ENCODE measurements at places on chromosomes 5 and 9. TPM values are rescaled to one million over a fixed set of nuclear protein-coding genes. Genes with fewer than 3 reads are reported as not detected.

GRCh38 chr5:150619359-150620230, 20.9 kb upstream of the SYNPO start:
- peak; percentile 89 for DNase-seq

DNA sequence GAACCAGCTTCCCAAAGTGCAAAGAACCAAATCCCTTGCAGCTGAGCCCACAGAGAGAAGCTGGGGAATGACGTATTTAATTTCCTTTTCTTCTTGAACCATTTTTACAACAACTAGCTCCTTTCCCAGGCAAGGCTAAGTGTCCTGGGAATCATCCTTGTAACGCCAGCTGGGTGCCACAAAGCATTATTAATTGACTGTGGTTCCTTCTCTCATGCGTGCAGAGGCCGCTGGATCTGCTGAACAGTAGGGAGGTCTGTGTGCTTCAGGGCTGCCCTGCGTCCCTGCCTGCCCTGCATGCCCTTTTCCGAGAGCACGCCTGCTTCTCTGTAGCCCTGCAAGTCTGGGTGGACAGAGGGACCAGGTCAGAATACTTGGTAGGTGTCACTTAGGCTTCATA, 124.1 kb upstream of the OTULINL start:
- peak; percentile 45 for DNase-seq

GRCh38 chr9:15205632-15206420, 101.2 kb downstream of the TTC39B start:
- peak; percentile 20 for DNase-seq

DNA sequence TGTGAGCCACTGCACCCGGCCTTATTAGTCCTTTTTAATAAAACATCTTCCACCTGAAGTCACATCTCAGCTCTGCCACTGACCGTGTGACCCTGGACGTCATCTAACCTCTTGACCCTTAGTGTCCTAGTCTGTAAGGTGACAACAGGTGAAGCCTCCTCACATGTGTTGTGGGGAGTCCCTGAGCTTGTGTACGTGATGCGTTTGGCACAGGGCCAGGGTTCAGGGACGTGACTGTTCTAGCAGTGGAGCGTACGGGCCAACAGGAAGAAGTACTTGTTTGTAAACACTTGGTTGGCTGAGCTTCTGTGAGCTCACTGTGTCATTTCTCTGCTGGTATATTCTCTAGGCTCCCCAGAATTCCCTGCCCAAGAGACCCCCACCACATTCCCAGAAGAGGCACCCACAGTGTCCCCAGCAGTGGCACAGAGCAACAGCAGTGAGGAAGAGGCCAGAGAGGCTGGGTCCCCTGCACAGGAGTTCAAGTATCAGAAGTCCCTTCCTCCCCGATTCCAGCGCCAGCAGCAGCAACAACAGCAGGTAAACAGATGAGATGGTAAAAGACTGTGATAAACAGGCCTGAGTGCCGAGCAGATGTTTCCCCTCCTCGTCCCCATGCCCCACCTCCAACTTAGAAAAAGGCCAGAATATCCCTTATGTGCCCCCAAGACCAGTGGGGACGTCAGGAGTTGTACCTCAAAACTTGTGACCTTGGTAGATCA, 35.3 kb upstream of the POMT1 start:
- DNase-seq = no peak

GRCh38 chr9:70013598-70014196, 30.0 kb upstream of the MAMDC2 start:
- DNase-seq = peak; percentile 95

DNA sequence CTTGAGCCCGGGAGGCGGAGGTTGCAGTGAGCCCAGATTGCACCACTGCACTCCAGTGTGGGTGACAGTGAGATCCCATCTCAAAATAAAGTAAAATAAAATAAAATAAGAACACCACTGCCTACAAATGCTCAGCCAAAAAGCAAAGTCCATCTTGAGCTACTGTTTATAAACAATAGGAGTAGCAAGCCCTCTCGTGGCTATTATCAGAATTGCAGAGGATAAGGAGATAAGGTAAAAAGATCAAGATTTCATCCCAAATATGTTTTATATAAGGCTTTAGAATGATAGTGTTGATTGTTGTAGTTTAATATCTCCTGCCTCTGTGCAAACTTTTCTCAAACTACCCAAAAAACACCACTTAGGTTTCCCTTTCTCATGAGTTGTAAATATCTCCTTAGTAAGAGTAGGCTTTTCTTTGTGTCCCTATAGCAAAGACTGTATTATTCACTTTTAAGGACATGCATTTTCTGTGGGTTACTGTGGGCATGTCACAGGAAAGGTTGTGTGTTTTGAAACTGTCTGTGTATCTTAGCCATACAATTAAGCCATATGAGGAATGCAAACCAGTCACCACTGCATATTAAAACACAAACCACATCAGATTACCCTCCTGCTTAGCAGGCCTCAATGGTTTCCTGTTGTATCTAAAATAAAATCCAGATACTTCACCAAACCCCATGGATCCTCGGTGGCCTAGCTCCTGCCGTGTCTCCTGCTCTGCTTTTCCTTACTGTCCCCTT, 31.8 kb upstream of the CKS2 start:
- DNase-seq = peak; percentile 38

GRCh38 chr5:34847056-34847455, 8.1 kb downstream of the TTC23L start:
- no peak for DNase-seq

Gene TSLP
- total RNA-seq = 0.43 TPM

Gene SEMA5A
- total RNA-seq = 15.3 TPM

Gene C9orf50
- total RNA-seq = not detected
